ENCODE measurements at places on chromosomes 13 and 19.

DNA sequence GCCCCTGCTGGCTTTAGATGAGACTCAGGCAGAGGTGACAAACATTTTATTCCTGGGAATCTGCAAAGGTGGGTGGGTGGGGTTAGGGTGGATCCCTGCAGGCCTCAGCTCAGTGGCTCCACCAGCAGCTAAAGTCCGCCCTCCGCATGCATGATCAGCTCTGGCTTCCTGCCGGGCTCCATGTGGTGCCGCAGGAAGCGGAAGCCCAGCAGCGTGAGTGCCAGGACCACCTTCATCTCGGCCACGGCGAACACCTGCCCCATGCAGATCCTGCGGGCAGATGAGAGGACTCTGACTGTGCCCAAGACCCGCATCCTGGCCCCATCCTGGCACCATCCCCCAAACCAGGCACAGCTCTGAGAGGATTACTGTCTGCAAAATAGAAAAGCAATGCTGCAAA, 26.3 kb downstream of the CYP4F2 start:
- DNase-seq: no peak

GRCh38 chr19:54387991-54388801, 23.5 kb upstream of the LAIR1 start:
- DNase-seq: no peak

DNA sequence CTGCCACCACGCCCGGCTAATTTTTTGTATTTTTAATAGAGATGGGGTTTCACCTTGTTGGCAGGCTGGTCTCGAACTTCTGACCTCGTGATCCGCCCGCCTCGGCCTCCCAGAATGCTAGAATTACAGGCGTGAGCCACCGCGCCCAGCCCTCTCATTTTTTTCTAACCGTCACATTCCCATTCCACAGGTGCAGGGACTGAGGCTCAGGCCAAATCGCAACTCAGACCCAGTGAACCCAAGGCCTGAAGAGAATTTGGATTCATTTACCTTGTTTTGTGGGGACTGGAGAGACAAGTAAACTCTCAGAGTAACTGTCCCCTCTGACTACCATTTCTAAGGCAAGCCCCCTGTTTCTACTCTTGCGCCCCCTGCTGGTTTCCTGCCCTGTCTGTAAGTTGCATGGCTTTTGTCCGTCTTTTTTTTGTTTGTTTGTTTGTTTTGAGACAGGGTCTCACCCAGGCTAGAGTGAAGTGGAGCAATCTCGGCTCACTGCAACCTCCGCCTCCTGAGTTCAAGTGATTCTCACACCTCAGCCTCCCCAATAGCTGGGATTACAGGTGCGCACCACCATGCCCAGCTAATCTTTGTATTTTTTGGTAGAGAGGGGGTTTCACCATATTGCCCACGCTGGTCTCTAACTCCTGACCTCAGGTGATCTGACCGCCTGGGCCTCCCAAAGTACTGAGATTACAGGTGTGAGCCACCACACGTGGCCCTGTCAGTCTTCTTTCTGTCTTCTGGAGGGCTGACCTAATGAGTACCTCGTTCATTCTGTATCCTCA, 2.3 kb upstream of the STRN4 start:
- DNase-seq: no peak

- DNase-seq: no peak
Observed at GRCh38 chr13:25682276-25682675, 310.5 kb downstream of the ATP8A2 start.

- no peak for DNase-seq
Observed at GRCh38 chr19:38047049-38047438, 140.0 kb downstream of the SIPA1L3 start.

DNA sequence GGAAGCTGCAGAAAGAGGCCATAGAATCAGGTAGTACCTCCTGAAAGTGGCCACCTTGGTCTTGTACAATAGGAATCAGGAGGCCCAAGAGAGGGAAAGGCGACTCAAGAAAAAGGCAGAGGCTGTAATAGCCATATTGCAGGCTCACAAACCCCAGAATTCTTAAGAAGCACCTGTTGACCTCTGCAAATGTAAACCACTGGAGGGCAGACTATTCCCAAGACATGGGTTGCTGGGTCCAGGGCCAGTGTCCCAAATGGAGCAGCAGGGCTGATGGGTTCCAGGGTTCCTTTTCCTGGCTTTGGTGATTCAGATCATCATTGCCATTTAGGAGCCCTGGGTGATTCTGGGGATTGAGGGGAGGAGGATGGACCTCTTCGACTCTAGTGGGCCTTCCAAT, 167.6 kb downstream of the B3GLCT start:
- no peak for DNase-seq

GRCh38 chr19:46546194-46546896, 50.7 kb upstream of the PNMA8B start:
- DNase-seq: no peak

- peak; percentile 55 for DNase-seq
Observed at GRCh38 chr19:40221858-40222619, 3.9 kb upstream of the TTC9B start.

DNA sequence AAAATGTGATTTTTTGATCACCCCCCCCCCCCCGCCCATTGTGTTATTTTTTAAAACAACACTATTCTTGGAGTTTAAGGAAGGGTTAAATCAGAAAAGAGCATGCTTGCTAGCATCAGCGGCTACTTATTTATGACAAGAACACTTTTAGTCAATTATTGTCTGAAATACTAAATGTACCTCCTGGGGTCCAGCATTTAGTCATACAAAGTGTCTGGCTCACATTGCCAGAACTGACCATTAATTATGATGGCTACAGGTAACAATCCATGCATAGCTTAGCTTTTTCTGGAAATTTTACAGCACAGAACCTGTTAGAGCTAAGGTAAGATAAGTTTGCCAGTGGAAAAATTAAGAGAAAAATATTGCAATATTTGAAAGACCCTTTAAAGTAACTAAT, 90.1 kb downstream of the PCDH9 start:
- DNase-seq: no peak

DNA sequence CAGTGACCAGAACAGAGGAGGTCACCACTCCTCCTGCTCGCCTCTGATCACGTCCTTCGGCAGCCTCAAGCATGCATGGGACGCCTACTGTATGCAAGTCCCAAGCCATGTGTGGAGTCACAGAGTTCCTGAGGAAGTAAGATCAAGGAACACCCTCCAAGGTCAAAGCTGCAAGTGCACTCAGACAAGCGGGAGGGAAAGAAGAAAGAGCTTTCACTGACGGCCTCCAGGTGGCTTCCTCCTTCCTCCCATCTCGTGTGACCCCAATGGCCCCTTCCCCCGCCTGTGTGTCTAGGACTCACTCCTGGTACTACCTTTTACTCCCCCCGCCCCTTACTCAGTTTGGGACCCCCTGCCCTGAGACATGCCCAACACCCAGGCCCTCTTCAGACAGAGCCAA, 6.1 kb downstream of the HAUS8 start:
- no peak for DNase-seq

DNA sequence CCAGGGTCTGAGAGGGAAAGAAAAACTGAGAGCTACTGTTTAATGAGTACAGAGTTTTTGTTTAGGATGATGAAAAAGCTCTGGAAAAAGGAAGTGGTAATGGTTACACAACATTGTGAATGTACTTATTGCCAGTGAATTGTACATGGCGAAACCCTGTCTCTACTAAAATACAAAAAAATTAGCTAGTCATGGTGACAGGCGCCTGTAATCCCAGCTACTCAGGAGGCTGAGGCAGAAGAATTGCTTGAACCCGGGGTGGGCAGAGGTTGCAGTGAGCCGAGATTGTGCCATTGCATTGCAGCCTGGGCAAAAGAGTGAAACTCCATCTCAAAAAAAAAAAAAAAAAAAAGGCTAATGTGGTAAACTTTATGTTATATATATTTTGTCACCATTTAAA, 96.3 kb downstream of the VWA8 start:
- no peak for DNase-seq

GRCh38 chr19:48479686-48480085, 10.5 kb downstream of the CYTH2 start:
- DNase-seq: no peak

DNA sequence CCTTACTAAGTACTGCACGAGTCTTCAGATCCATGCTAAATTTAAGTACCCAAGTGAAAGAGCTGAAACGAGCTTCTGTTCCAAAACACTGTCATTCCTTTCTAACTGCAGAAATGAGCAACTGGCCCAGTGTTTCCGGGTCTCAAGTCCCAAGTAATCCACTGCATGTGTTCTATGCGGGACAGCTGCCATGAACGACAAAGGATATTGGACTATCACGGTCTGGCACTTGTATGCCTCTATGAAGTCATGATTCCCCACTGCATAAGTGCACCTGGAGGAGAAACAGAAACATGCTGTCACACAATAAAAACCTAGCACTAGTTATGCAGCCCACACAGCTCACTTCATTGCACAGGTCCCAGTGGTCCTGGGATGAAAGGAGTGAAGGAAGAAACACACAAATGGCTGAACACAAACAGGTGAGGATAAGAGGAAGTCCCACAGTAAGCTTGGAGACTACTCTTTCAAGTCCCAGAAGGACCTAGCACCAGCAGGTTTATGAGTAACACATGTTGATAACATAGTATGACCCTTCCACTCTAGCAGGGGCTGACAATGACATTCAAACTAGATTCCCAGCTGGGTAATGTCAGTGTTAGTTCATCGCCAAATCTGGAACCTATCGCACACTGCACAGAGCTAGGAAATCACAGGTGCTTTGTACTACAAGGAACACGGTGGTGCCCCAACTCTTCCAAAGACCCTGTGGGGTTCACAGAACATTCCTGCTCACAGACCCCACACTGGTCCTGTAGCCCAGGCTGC, 11.3 kb downstream of the PCID2 start:
- no peak for DNase-seq

GRCh38 chr19:50349277-50350057, 16.0 kb downstream of the NAPSA start:
- DNase-seq: no peak

DNA sequence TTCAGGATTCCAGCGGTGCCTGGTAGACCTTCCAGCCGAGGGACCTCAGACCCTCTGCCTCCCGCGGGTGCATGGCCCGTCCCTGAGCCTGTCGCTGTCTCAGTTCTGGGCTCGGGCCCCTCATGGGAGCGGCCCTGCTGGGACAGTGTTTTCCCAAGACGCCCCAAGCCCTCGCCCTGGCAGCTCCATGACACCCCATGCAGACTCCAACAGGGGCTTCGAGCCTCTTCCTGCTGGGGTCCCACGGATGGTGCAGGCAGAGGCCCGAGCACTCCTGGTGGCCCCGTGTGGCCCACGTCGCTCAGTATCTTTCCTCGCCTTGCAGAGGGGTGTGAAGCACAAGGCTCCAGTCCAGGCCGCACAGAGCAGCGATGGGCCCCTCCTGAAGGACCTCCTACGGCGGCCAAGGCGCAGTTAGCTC, 88.8 kb upstream of the MCF2L start:
- no peak for DNase-seq

GRCh38 chr13:47672245-47673008, 328.6 kb downstream of the SUCLA2 start:
- DNase-seq: no peak

DNA sequence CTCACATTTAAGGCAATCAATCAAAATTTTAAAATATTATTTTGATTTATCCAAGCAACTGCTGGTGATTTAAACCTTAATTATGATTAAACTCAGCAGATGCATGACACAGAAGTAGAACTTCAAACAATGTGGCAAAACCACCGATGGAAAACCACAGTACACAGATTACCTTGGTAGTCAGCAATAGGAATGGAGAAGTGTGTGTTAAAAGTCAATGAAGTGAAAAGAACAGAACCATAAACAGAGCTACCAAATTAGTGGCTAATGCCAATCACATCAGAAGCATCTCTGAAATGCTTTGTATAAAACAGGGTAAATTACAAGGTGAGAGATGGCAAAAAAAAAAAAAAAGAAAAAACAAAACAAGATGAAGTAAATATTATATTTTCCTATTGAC, 31.2 kb downstream of the KATNAL1 start:
- no peak for DNase-seq

GRCh38 chr13:48949566-48950500, 25.9 kb upstream of the FNDC3A start:
- no peak for DNase-seq

- DNase-seq: no peak
Observed at GRCh38 chr19:20840371-20840770, 64.3 kb downstream of the ZNF66 start.

DNA sequence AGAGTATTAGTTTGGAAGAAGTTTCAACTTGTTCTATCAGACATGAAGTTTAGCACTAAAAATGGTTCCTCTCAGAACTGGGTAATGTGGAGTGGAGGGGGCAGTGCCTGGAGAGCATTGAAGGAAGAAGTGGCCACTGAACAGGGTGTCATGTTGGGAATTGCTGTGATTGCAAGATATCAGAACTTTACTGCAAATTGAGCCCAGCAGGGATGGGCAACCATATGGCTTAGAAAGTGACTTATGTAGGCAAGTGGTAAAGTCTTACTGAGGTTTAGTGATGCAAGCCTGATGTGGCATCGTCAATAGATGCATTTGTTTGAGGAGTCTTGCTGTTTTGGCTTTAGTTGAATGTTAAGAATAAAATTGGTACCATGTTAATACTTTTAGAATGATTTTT, 31.7 kb downstream of the WASF3 start:
- DNase-seq: no peak

- no peak for DNase-seq
Observed at GRCh38 chr13:78709028-78709427, 50.1 kb upstream of the OBI1 start.

DNA sequence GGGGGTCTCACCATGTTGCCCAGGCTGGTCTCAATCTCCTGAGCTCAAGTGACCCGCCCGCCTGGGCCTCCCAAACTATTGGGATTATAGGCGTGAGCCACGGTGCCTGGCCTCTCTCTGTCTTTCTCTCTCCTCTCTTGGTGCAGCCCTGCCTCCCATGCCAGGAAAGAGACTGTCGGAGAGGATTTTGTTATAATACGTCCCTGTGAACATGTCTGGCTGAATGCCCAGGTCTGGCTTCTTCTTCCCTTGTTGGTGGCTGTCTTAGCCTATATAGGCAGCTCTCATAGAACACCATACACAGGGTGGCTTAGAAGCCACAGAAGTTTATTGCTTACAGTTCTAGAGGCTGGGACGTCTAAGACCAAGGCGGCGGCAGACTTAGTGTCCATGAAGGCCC, 46.4 kb downstream of the PEX11G start:
- no peak for DNase-seq

GRCh38 chr19:44603201-44603945, 10.0 kb upstream of the IGSF23 start:
- no peak for DNase-seq

DNA sequence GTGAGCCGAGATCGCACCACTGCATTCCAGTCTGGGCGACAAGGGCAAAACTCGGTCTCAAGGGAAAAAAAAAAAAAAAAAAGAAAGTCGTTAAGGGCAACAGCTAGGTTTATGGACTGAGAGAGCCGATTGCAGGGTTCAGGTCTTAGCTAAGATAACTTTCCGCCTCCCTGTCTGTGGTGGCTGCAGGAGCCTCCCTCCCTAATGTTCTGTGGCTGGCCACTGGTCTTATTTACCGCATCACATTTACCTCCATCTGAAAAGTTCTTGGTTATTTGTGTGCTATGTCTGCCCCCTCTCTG, 722 bp upstream of the CRTC1 start:
- no peak for DNase-seq
